ENCODE measurements at places on chromosomes 4 and X.

- DNase-seq = no peak
Observed at GRCh38 chrX:100090931-100091330, 319.1 kb downstream of the PCDH19 start.

DNA sequence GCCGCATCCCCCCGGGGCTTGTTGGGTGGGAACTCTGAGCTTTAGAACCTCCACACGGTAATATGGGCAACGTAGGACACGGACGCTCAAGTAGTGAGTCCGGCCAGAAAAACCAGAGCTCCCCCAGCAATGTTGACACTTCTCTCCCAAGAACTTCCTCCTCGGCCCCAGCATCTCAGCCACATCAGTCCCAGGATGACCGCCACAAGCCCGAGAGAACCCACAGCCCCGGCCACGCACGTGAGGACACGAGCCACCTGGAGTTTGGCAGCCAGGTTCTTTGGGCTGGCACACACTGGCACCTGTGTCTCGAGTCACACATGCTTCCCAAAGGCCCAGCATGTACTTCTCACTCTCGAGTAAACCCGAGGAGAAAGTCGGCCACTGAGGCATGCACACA is 16.3 kb downstream of the CLDN34 start:
- DNase-seq = no peak

DNA sequence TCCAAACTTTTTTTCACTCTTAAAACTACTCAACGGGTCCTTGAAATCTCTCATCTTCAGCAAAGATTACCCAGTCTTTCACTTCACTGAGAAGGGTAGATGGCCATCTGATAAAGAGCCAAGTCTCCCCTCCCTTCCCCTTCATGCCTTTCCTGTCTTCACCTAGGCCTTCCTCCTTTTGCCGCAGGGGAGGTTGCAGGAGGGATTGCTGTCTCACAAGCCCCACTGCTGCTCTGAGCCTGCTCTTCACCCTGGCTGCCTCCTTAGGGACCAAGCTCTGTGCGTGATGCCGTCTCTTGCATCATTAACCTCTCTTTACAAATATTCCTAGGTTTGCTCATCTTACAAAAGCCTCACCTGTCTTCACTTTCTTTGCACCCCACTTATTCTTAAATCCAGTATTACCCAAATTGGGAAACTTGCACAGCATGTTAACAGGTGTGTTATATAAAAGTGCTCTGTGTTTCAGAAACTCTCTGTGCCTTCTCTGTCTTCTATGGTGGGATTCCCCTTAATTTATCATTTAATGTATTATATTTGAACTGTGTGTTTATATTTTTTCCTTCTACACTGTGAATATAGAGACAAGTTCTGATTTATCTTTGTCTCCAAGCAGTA is 3.8 kb downstream of the ZFX start:
- DNase-seq = no peak

GRCh38 chrX:18961686-18962085 is 22.2 kb downstream of the PHKA2 start:
- DNase-seq = no peak

GRCh38 chr4:79626101-79626500 is 218.1 kb upstream of the GK2 start:
- DNase-seq = no peak

- no peak for DNase-seq
Observed at GRCh38 chrX:124209792-124210576, 122.5 kb upstream of the TEX13D start.

GRCh38 chrX:52353838-52354237 is 15.0 kb upstream of the XAGE2 start:
- DNase-seq = no peak

DNA sequence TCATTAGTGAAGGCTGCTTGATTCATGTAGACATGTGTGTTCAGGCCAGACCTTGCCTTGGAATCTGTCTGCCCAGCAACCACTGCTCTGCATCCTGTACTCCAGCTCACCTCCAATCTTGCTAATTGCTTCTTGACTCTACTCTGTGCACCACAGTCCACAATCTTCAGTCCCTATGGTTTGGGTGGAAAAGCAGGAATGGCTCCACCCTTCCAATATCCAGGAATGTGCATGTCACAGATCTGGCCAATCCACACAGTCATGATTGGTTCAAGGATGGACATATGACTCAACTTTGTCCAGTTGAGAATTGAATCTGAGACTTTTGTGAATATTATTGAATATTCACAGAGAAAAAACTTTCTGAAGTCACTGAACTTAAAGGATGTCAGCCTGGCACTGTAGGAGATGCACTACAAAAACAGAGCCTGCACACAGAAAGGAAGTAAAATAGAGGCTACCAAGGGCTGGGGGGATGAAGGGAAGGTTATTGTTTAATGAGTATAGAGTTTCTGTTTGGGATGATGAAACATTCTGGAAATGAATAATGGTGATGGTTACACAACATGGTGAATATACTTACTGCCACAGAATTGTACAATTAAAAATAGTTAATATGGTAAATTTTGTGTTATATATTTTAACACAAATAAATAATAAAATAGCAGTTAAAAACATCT is 161.3 kb upstream of the USP38 start:
- no peak for DNase-seq
